ENCODE measurements at places on chromosomes 12 and 14.

GRCh38 chr12:1093166-1093751 lies 102.2 kb downstream of the ERC1 start:
- no peak for DNase-seq
- no peak overlapping the region for H3K4me3 ChIP-seq
- peaks cover 2% of the 10 kb centered on the region for H3K4me1 ChIP-seq
- no peaks in the 10 kb centered on the region for H3K36me3 ChIP-seq
- no peak overlapping the region for H3K27ac ChIP-seq

DNA sequence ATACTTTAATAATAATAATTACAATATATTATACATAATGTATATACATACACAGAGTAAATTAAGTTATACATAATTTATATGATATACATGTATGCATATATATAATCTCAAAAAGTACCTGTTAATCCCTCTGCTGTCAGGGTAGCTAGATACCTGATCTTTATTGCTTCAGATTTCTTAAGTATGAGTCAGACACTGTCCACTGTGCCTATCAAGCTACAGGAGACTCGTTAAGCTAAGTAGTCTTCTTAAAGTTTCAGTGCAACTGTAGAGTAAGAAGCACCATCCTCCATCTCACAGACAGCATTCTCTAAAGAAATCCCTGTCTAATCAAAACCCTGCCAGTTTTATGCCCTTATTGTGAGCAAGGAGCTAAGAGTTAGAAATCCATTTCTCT lies 428.7 kb downstream of the RERGL start:
- no peak overlapping the region for H3K4me3 ChIP-seq
- no peak for DNase-seq
- no peak overlapping the region for H3K27ac ChIP-seq
- H3K27me3 ChIP-seq = no peaks in the 10 kb centered on the region
- H3K36me3 ChIP-seq = no peaks in the 10 kb centered on the region

DNA sequence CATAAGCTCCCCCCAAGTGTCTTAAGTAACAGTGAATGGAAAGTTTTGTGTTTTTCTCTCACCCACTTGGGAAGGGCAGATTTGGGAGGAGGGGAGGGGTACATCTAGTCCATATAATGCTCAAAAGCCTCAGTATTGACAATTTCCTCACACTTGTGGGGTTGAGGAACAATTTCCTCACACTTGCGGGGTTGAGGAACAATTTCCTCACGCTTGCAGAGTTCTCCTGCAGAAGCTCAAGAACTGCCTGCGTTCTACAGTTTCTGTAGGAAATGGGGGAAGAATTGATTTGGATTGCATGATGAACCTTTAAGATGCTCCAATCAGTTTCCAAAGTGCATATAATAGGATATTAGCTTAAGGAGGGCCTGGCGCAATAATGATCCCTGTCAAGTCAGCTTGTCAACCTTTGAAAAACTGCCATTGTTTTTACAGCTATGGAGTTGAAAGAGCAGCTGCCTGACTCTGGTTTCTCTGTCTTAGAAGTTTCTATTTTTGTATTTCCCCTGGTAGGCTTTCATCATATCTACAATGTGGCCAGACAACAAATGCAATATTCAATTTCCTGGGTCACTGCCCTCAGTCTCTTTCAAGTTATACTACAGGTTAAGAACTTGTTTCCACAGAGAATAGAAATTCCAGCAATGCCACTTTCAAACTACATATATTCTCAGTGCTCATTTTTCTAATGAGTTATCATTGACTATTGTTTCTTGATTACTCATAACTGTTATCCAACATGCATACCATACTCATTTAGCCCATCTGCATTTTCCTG lies 66.5 kb downstream of the PLEKHG7 start:
- DNase-seq = no peak
- H3K36me3 ChIP-seq = no peaks in the 10 kb centered on the region
- no peak overlapping the region for H3K4me3 ChIP-seq
- H3K4me1 ChIP-seq = peaks cover 5% of the 10 kb centered on the region
- H3K27ac ChIP-seq = no peak overlapping the region

GRCh38 chr12:16949871-16950667 lies 344.1 kb upstream of the LMO3 start:
- H3K27ac ChIP-seq = no peak overlapping the region
- no peaks in the 10 kb centered on the region for H3K4me1 ChIP-seq
- H3K4me3 ChIP-seq = no peak overlapping the region
- H3K36me3 ChIP-seq = no peaks in the 10 kb centered on the region
- H3K27me3 ChIP-seq = no peaks in the 10 kb centered on the region

- H3K4me3 ChIP-seq = peak within 1 kb of the TSS; percentile 71
- H3K36me3 ChIP-seq = no peaks in the 10 kb centered on the region
- peaks cover 62% of the 10 kb centered on the region for H3K27me3 ChIP-seq
- peak within 1 kb of the TSS; percentile 63 for H3K27ac ChIP-seq
These were observed at the start of gene GALNT16 for GRCh38 chr14:69259527-69260189. GALNT16 (plus strand) TSS chr14:69260158; CDS start chr14:69260291, 133 bp downstream.

DNA sequence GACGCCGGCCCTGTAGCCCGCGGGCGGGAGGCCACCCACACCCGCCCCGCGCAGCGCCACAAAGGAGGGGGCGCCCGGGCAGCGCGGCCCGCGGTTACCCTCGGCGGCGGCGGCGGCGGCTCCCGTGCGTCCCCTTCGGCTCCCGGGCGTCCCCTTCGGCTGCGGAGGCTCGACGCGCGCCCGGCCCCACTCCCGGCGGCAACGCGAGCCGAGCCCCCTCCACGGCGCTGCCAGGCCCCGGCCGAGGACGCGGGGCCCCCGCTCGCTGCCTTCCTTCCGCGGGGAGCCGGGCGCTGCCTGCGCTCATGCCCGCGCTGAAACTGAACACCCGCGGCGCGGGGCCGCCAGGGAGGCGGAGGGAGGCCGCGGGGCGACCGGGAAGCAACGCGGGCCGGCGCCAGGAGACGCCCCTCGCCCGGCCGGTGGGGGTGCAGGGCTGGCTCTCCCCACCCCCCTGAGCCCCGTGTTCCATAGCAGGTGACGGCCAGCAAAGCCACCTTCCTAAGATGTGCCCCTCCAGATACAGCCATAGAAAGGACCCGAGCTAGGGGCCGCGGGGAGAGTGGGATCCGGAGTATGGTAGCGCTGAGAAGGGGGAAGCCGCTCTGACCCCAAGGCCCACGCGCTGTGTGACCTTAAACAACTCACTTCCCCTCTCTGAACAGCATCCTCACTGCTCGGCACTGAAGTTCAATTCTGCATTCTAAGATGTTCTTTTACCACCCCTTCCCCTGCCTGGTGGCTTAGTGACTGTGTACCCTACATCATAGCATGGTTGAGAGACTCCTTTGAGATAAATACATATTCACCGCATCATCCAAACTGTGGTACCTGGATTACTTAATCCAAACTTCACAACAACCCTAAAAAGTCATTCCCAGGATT lies 42.8 kb downstream of the KDM2B start:
- peak overlapping the region; percentile 74 for H3K4me3 ChIP-seq
- no peaks in the 10 kb centered on the region for H3K27me3 ChIP-seq
- DNase-seq = no peak
- H3K27ac ChIP-seq = peak overlapping the region; percentile 78
- H3K4me1 ChIP-seq = peaks cover 36% of the 10 kb centered on the region

DNA sequence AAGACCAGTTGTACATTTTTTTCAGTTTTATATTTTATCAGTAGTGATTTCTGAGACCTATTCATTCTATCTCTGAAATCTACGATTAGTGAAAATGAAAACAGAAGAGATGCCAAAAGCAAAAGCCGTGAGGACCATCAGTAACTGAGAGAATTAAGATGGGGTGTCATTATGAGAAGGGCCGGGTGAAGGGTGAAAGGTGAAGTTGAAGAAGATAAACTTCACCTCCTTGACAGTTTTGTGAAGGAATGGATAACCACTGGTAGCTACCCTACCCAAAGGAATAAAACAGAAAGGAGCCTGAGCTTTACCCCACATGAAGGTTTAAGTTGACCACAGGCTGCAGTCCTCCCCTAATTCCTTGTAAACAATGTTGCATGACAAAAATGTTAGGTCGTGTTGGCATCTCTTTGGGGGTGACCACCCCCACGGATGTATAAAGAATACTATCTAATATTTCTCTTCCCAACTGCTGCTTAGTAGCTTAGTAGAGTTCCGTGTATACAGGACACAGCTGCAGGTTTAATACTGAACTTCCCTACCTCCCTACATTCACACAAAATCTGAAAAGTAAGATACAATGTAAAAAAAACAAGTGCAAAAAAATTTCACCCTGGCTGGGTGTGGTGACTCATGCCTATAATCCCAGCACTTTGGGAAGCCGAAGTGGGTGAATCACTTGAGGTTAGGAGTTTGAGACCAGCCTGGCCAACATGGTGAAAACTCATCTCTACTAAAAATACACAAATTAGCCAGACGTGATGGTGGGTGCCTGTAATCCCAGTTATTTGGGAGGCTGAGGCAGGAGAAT lies 23.9 kb downstream of the GPR19 start:
- DNase-seq = no peak
- H3K36me3 ChIP-seq = no peaks in the 10 kb centered on the region
- no peaks in the 10 kb centered on the region for H3K27me3 ChIP-seq
- H3K4me1 ChIP-seq = no peaks in the 10 kb centered on the region
- no peak overlapping the region for H3K4me3 ChIP-seq

- peaks cover 4% of the 10 kb centered on the region for H3K4me1 ChIP-seq
- H3K27me3 ChIP-seq = no peaks in the 10 kb centered on the region
- H3K36me3 ChIP-seq = peaks cover 47% of the 10 kb centered on the region
- H3K4me3 ChIP-seq = no peak overlapping the region
These were observed 6.4 kb downstream of the USP30 start for GRCh38 chr12:109058773-109059172.

DNA sequence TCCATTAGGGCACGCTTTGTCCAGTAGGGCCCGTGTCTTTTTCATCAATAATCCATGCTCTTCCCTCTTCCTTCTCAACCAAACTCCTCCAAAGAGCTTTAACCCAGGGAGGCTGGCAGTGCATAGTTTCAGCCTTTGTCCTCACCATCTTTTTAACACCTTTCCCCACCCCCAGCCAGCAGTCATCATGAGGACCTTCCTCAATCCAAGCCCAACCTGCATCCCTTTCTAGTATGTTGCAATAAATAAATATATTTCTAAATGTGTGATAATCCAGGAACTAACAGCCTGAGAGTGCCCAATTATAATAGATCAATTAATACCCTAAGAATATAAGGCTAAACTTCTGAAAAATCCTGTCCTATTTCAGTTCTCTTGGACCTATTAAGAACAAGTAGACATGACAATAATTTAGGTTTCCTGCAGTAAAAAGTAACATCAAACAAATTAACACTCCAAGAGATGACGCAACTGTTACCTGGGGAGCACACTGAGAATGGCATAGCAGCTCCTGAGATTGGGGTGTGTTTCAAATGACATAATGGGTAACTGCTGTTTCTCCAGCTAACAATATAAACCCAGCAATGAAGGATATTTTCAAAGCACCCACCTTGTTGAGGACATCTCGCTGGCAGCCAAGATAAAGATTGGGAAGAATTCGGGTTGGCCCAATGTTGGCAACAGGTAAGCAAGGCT lies 62.6 kb downstream of the DUSP16 start:
- no peak overlapping the region for H3K27ac ChIP-seq
- H3K4me3 ChIP-seq = no peak overlapping the region
- peaks cover under 1% of the 10 kb centered on the region for H3K4me1 ChIP-seq
- no peaks in the 10 kb centered on the region for H3K27me3 ChIP-seq
- no peaks in the 10 kb centered on the region for H3K36me3 ChIP-seq

DNA sequence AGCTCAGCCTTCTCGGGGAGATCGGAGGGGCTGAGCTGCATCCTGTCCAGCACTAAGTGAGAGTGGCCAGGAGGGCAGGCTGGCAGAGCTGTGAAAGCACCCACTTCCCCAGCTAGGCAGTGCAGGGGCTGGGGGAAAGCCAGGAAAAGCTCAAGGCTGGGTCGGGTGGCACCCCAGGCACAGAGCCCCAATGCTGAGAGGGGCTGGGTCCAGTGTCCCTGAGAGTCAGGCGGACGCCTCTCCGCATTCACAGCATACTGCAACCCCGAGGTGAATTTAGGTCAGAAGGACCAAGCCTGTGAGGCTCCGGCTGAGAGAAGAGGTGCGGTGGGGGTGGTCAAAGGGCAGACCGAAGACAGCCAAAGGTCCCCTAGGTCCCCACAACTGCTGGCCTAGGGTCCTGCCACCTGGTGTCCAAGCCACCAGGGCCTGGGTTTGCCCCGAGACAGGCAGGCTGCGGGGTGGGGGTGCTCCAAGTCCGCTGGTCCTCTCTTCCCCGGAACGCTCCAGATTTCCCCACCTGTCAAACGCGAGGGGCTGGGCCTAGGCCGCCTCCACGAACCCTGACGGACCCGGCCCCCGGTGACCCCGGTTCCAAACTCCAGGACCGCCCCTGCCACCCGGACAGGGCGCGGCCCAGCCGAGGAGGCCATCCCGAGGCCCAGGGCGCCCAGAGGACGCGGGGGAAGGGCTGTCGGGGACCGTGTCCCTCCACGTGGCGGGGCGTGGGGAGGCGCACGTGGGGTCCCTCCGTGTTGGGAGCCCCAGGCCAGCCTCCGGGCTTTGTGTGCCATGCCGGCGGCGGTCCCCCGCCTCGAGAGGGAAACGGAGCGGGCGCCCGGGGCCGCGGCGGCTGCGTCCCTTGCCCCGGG lies 527 bp downstream of the CAMKK2 start:
- peaks cover 30% of the 10 kb centered on the region for H3K4me1 ChIP-seq
- no peaks in the 10 kb centered on the region for H3K27me3 ChIP-seq
- peak overlapping the region; percentile 99 for H3K4me3 ChIP-seq
- peak overlapping the region; percentile 86 for H3K27ac ChIP-seq
- no peak for DNase-seq
- no peaks in the 10 kb centered on the region for H3K36me3 ChIP-seq

DNA sequence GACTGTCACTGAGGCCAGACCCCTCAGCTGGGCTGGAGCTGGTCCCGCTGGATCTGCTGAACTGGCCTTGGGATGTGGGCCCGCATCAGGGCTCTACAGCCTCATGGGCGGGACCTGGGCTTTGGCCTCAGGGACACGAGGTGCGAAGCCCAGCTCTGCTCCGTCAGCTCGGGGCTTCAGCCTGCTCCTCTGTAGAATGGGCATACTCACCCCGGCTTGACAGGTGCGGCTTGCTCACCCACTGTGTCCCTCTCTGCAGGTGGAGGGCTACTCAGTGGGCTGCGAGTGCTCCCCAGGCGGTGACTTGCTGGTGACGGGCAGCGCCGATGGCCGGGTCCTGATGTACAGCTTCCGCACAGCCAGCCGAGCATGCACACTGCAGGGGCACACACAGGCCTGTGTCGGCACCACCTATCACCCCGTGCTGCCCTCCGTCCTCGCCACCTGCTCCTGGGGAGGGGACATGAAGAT lies 57.6 kb downstream of the BEGAIN start:
- peaks cover 11% of the 10 kb centered on the region for H3K4me1 ChIP-seq
- no peaks in the 10 kb centered on the region for H3K27me3 ChIP-seq
- DNase-seq = peak; percentile 55
- H3K36me3 ChIP-seq = peaks cover 22% of the 10 kb centered on the region

- no peaks in the 10 kb centered on the region for H3K36me3 ChIP-seq
- DNase-seq = no peak
- H3K27ac ChIP-seq = no peak overlapping the region
- no peak overlapping the region for H3K4me3 ChIP-seq
- H3K27me3 ChIP-seq = no peaks in the 10 kb centered on the region
These were observed 320.7 kb downstream of the SOX5 start for GRCh38 chr12:23628806-23629205.

DNA sequence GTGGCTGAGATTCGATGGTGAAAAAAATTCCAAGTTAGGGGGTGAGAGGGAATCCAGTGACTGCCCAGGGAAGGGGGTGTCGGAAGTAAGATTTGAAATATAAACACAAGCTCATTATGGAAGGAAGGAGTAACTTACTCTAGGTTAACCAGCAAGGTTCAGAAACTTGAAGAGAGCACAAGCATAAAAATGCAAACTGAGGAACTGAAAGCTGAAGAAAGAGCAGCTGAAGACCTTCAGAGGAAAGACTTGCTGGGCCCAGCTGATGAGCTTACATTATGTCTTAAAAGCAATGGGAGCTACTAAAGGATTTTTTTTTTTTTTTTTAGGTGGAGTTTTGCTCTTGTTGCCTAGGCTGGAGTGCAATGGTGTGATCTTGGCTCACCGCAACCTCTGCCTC lies 189.7 kb upstream of the GRIN2B start:
- H3K36me3 ChIP-seq = no peaks in the 10 kb centered on the region
- H3K27me3 ChIP-seq = no peaks in the 10 kb centered on the region
- H3K4me3 ChIP-seq = no peak overlapping the region
- DNase-seq = no peak
